ENCODE measurements at places on chromosomes 5 and 9.

DNA sequence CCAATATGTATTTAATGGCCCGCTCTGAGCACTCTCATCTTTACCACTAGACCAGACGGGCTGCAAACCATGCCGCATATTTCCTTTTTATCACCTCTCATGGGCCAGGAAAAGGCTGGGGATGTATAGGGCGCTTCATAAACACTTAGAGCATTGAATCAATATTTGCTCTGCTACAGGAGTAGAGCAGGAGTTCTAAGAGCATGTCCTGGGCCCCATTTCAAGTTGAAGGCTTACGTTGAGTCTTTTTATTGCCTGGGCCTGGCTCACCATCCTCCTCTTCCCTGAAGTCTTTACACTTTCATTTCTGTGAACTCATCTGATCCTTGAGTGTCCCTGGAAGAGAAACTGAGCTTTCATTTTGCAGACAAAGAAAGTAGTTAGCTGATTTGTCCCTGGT lies 112.4 kb downstream of the FSTL4 start:
- no peak for DNase-seq

GRCh38 chr9:117249799-117250198 lies 165.1 kb downstream of the ASTN2 start:
- no peak for DNase-seq

GRCh38 chr9:114289106-114289505 lies 33.8 kb upstream of the ORM1 start:
- no peak for DNase-seq

DNA sequence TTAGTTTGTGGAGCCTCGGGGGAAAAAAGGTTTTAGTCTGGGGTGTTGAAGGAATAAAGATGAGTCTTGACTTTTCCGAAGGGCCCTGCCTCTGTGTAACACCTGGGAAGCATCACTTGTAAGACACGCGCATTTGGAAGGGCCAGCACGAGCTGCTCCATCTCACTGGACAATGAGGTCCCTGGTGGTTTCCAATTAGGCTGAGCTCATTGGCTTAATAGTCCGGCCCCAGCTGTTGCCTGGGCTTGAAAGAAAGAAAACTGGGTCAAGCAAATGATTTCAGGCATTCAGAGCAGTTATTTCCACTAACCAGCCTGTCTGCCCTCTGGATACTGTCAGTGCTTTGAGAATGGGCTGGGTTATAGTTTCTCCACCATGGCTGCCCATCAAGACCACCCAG lies 64.5 kb downstream of the NSUN2 start:
- DNase-seq = no peak

DNA sequence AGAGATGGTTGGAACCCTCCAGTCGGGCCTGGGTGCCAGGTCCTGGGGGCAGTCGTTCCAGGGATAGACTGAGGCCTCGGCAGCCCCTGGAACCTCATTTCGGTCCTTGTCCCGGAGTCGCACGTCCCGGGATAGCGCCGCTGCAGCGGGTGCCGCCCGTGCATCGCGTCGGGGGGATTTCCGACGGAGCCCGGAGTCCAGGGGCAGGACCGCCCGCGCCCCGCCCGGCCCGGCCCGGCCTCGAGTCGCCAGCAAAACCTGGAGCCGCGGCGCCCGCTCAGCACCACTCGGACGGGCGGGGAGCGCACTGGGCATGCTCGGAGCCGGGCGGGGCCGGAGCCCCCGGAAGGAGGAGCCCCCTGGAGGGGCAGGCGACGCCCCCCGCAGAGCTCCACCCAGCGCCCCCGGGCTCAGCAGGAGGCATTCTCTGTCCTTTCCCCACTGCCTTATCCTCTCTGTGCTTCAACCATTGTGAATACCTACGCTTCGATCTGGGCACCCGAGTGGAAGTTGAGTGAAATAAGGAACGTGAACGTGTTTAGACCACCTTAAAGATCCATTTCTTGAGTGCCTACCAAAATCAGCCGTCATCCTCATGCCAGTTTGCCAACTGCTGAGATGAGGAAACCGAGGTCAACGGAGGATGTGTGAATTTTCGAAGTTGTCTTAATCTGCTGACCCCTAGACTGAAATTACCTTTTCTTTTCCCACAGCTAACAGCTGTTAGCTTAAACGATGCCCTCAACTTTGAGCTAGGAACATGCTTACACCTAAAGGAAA lies 1.7 kb upstream of the PTPN3 start:
- peak; percentile 40 for DNase-seq

- DNase-seq = no peak
Observed at GRCh38 chr5:65702036-65702435, 19.9 kb downstream of the SGTB start.

DNA sequence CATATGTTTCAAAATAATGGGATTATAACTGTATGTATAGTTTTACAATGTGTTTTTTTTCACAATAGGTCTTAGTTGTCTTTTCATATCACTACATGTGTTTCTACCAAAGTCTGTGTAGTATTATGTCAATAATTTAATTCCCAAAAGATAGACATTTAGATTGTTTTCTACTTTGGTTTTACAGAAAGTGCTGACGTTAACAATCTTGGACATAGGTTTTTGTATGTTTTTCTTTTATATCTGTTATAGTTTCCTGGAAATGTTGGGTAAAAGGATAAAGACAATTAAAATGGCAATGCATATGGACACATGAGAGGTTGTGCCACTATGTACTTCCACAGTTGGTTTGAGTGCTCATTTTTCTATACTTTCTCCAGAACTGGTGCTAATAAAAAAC lies 15.2 kb downstream of the TMEFF1 start:
- no peak for DNase-seq
